ENCODE measurements at places on chromosomes 16 and 17. TPM values are rescaled to one million over a fixed set of nuclear protein-coding genes. Genes with fewer than 3 reads are reported as not detected.
A peak's percentile ranks its signal among the peaks of the same experiment; 100 is the strongest.

The KRTAP3-2 gene
- polyA plus RNA-seq = not detected

The TERB1 gene
- not detected for polyA plus RNA-seq

The IL4R gene
- polyA plus RNA-seq = 31.1 TPM

The DRC7 gene
- polyA plus RNA-seq = not detected

The FBRS gene
- 9.0 TPM for polyA plus RNA-seq

- DNase-seq = no peak
Measured at GRCh38 chr17:79083191-79083971, 8.8 kb downstream of the ENGASE start.

DNA sequence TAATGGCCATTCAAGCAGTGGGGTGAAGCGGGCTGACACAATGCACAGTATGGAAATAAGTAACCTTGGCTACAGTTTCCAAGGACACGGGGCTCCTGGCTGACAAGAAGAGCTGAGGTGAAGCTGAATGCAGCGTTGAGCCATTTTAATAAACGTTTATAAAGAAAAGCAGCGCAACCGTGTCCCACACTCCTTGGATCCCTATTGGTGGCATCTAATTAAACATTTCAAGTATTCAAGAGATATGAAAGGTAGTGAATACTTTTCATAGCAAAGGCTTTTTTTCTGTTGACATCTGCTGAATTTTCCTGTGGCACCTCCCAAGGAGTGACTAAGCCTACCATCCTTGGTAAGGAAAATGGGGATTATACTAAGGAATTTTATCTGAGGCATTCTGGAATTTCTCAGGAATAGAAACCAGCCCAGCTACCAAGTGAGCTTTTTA is 26.5 kb downstream of the DUSP14 start:
- DNase-seq = no peak

GRCh38 chr16:50303605-50304466 is 37.5 kb downstream of the ADCY7 start:
- no peak for DNase-seq

DNA sequence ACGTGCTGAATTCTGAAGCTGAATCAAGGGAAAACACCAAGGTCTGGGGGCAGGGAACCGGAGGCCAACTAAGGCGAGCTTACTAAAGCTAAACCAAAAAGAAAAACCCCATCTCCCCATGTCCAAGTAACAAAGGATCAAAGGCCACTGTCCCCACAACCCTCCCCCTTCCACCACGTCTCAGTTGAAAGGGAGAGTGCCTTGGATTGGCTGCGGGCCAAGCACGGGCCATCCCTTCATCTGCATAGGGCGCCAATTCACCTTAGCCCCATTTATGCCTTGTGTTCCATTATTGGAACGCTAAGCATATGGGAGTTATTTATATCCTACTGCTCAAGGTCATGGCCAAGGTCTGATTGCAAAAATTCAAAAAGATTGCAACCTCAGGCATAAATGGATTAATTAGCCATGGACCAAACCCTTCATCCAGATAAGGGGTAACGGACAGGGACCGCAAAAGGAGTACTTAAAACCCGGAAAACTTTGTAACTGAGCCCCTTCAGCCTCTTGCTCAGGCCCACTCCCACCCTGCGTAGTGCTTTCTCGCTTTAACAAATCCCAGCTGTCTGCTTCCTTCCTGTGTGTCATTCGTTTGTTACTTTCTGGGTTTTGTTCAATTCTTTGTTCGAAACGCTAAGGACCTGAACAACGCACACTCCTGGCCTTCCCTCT is 740 bp upstream of the ATP6V0D1 start:
- no peak for DNase-seq

GRCh38 chr16:65201511-65201910 is 79.6 kb upstream of the CDH11 start:
- DNase-seq = no peak

DNA sequence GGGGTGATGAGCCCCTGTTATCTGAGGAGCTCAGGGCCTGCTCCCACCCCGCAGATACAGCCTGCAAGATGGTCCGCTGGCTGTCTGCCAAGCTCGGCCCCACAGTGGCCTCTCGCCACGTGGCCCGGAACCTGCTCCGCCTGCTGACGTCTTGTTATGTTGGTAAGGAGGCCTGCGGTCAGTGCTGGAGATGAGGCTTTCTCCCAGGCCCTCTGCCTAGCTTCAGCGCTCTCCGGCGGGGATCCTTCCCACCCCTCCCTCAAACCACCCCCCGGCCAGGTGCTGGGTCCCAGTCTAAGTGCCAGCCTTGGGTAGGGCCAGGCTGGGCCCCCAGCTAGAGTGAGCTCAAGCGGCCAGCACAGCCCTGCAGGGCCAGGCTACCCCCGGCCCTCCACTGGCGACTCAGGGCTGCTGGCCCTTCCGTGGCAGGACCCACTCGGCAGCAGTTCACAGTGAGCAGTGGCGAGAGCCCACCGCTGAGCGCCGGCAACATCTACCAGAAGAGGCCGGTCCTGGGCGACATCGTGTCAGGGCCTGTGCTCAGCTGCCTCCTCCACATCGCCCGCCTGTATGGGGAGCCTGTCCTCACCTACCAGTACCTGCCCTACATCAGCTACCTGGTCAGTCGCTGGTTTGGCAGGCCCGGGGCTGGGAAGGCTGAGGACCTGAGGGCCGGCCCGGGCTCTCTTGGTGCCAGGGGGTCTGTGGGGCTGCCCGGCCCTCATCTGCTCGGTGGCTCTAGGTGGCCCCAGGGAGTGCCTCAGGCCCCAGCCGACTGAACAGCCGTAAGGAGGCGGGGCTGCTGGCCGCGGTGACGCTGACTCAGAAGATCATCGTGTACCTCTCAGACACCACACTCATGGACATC is 6.1 kb downstream of the WDR81 start:
- no peak for DNase-seq

DNA sequence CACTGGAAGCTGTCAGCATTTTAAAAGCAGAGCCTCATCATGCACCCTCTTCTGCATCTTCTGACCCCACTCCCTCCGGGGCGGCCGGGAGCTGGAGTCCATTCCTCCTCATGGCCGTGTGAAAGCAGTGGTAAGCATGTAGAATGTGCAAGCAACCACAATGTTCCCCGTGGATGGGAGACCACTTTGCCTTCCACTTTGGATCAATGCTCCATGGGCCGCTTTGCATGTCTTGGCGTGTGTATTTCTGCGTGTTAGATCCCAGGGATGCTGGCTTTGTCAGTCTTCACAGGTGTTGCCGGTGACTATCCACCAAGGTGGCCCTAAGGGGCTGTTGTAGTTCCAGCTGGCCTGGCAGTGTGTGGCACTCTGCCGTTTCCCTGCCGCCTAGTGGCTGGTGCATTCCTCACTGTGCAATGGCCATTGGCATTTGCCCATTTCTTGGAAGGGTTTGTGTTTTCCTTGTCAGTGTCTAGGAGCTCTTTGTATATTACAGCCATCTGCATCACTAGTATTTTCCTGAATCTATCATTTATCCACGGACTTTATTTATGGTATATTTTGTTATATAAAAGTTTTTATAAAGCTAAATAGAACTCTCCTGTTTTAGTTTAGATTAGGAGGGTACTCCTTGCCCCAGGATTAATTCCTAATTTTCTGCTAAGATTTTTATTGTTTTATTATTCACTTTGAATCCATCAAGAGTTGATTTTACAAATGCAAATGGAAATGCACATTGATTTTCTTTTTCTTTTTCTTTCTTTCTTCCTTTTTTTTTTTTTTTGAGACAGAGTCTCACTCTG is 5.8 kb upstream of the ALDH3A1 start:
- DNase-seq = no peak

- DNase-seq = no peak
Measured at GRCh38 chr17:31279401-31279800, 17.6 kb downstream of the OMG start.

DNA sequence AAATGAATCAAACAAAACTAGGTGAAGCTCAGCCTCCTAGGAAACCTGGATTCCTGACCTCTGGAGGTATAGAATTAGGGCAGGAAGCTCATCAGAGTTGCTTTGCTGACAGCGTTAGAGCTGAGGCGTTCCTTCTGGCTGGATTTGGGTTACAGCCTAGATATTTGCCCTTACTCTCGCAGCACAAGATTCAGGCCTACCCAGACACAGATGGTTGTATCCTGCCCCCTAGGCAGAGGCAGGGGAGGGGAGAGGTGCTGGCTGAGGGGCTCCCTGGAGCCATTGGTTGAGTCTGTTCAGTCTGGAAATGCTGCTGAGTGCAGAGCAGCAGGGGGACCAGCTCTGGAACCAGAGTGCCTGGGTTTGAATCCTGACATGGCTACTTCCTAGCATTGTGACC is 78.4 kb downstream of the MPRIP start:
- DNase-seq = no peak

DNA sequence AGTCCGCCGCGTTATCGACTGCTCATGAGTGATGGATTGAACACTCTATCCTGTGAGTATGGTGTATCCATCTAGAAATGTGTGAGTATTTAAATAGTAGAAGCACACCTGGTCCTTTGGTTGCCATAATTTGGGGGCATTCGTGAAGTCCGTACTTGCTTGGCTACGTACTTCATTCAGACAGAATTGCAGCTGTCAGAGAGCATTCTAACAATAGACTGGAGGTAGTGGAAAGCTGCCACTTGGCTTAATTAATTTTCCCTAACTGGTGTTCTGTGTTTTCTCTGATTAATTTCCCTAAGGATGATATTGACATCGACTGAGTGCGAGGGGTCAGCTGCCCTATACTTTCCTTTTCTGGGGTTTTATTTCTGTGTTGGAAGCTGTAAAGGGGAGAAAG is 14.1 kb downstream of the RPA1 start:
- DNase-seq = no peak

DNA sequence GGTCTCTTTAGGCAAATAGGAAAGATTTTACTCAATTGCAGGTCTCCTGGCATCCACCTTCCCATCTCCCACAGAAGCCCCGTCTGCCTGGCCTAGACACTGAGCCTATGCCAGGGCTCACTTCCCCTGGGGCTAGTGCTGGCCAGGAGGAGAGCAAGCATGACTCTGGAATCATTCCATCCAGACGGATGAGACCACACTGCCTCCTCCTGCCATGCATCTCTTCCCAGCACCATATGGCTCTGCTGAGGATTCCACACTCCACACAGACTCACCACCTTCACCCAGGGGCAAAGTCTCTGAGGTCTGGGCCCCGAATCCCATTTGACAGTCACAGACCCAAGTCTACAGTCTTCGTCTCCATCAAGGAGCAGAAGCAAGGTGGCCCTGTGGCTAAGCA is 346.5 kb downstream of the C16orf95 start:
- no peak for DNase-seq

DNA sequence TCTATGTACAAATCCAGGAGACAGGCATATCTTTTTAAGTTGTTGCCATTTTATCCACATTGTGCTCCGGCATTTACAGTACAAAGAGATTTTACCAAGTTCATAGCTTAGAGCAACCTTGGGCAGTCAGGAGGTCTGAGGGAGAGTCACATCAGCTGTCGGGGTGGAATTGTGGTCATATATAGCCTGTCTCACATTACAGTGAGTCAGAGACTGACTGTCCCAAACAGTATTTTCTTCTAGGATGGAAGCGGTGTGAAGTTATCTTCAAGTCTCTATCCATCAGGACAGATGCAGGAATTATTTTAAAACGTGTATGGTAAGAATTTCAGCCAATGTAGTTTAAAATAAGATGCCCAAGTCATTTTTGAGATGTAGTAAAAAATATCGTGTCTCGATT is 53.0 kb downstream of the GPRC5B start:
- DNase-seq = peak; percentile 42

DNA sequence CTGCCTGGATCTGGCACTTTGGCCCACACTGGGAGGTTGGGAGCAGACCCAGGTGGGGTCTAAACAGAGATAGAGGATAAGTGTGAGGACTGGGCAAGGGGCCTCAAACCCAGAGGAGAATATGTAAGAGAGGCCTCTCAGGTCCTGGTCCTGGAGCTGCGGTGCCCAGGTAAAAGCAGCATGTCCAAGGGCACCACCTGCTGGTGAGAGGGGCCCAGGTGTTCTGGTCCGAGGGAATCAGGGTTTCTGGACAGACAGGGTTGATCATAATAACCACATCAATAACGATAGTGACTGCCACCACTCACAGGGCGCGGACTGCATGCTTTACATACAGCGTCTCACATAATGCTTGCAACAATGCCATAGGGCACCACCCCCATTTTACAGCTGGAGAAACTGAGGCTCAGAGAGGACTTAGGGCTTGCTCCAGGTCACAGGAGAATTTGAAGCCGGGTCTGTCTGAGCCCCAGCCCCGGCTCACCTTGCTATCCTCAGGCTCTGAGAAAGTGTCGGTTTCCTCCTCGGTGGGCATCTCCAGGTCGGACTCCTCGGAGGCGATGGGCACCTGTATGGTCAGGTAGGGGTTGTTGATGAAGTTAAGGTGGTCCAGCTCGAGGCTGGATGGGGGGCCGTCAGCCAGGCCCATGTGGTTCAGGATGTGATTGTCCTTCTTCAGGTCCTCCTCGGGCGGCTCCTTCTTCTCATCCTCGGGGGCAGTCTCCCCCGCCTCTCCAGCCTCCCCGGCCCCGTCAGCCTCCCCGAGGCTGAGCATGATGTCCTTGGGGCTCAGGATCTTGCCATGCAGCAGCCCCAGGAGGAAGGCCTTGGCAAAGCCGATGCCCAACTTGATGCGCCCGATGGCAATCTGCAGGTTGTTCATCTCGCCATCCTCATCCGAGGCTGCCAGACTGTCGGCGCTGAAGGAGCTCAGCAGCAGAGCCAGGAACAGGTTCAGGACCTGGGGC is 19.1 kb upstream of the CD79B start:
- DNase-seq = no peak

GRCh38 chr16:11101695-11102522 is 154.1 kb downstream of the SOCS1 start:
- DNase-seq = peak; percentile 71

- no peak for DNase-seq
Measured at GRCh38 chr17:69375229-69375628, 39.3 kb upstream of the MAP2K6 start.

DNA sequence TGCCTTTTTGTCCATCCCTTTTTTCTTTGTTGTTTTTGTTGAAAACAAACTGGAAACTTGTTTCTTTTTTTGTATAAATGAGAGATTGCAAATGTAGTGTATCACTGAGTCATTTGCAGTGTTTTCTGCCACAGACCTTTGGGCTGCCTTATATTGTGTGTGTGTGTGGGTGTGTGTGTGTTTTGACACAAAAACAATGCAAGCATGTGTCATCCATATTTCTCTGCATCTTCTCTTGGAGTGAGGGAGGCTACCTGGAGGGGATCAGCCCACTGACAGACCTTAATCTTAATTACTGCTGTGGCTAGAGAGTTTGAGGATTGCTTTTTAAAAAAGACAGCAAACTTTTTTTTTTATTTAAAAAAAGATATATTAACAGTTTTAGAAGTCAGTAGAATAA is 4.9 kb downstream of the SOX9 start:
- DNase-seq = no peak
